ENCODE measurements at places on chromosomes 4 and X.
A peak's percentile ranks its signal among the peaks of the same experiment; 100 is the strongest.

GRCh38 chr4:44638091-44638490 is 13.3 kb downstream of the YIPF7 start:
- DNase-seq, result no peak

GRCh38 chr4:158929939-158930638 is 161.3 kb downstream of the FNIP2 start:
- no peak for DNase-seq

- DNase-seq, result no peak
Measured at GRCh38 chr4:127251423-127251822, 381.3 kb upstream of the INTU start.

- DNase-seq, result no peak
Measured at GRCh38 chr4:168536448-168536847, 39.6 kb downstream of the PALLD start.

DNA sequence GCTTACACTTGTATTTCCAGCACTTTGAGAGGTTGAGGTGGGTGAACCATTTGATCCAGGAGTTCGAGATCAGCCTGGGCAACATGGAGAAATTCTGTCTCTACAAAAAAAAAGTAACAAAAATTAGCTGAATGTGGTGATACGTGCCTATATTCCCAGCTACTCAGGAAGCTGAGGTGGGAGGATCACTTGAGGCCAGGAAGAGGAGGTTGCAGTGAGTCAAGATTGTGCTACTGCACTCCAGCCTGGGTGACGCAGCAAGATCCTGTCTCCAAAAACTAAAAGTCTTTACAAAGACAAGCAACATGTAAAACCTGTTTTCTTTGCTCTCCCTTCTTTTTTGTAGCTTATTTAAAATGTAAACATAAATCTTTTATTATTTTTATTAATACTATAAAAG is 1156.1 kb downstream of the FAT4 start:
- no peak for DNase-seq

- DNase-seq, result no peak
Measured at GRCh38 chr4:33400504-33400903, 2680.3 kb downstream of the PCDH7 start.

DNA sequence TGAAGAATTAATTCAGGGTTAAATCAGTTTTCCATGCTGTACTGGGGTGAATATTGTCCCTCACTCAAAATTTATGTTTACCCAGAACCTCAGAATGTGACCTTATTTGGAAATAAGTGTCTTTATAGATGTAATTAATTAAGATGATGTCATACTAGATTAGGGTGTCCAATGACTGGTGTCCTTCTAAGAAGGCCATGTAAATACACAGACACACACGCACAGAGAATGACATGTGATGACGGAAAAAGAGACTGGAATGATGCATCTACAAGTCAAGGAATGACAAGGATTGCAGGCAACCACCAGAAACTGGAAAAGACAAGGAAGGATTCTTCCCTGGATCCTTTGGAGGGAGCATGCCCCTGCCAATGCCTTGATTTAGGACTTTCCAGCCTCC is 84.6 kb upstream of the GPR34 start:
- no peak for DNase-seq

- DNase-seq, result no peak
Measured at GRCh38 chr4:25258980-25259578, 25.2 kb downstream of the PI4K2B start.

GRCh38 chr4:9825049-9825448 is 43.6 kb downstream of the DRD5 start:
- DNase-seq, result no peak

DNA sequence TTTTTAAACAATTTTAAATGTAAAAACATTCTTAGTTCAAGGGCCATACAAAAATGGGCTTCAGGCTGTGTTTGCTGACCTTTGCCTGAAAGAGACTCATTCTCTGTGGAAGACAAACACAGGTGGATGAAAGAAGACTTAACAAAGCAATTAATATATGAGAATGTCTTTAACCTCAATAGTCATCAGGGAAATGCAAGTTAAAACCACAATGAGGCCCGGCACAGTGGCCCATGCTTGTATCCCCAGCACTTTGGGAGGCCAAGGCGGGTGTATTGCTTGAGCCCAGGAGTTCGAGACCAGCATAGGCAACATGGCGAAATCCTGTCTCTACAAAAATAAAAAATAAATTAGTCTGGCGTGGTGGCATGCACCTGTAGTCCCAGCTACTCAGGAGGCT is 7.1 kb upstream of the SMARCA1 start:
- no peak for DNase-seq

GRCh38 chrX:16771483-16772398 is 14.5 kb upstream of the TXLNG start:
- no peak for DNase-seq

- DNase-seq, result peak; percentile 36
Measured at GRCh38 chrX:105823092-105823455, 735 bp downstream of the NRK start.

DNA sequence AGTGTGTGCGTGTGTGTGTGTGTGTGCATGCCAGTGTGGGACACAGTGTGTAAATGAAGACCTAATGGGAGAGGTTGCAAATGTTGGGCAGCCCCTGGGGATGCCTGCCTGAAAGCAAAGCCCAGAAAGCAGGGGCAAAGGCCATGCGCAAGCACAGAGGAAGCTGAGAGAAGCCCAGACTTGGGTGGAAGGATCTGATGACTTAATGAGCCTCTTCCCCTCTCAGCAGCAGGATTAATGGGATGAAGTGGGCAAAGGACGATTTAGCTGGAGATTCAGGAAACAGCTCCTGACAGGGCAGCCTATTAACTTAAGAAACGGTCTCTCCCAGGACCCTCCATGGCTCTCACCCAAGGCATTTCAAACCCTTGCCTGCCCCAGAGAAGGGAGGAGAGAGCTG is 107.3 kb downstream of the EFNB1 start:
- no peak for DNase-seq

DNA sequence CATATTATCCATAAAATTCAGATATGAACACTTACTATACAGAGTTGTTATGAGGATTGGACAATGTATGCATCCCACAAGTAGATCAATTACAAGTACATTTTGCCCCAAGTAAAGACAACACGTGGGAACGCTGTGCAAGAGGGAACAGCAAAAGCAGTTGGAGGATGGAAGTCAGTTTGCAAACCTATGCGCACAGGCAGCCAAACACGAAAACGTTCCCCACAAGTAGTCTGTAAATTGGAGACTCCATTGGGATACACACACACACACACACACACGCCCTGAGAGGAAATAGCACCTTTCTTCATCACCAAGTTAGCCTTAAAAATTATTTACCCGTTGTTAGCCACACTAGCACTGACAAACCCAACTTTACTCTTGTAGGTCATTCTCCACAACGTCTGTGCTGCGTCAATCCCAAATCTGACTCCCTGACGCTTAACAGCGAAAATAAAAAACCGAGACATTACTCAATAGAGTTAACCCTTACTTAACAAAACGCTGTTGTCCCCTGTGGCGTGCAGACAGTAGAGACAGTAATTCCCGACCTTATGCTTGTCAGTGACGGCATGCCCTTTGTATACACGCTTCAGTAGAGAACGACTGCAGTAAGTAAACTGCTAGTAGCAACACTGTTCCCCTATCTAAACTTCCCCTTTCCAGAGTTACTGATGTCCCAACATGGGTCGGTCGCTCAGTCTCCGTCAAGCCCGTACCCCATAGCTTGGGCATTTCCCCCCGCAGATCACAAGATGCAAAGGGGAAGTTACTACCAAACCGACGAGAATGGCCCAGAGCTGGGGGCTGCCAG is 730 bp downstream of the MANBA start:
- DNase-seq, result peak; percentile 28

DNA sequence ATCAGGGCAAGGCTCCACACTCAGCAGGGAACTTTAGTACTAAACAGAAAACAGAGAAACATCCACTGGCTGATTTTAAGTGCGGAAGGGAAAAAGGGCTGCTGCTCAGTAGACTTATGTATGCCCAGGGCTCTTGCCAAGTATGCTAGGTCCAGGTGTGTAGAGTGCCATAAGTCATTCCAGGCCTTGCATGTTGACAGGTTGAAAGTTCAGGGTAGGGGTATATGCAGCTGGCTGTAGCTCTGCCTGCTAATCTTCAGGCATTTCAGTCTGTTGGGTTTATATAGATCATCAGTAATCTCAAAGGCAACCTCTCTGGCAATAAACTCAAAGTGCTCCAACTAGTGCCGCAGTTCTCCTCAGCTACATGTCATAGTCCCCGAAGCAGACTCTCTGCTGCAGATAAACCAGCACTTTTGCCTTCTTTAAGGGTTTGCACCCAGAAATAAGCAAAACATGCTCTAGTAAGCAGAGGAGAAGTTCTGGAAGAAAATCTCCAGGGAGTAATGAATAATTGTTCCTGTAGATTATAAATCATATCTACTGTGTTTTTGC is 134.9 kb upstream of the GRIA3 start:
- DNase-seq, result peak; percentile 14

DNA sequence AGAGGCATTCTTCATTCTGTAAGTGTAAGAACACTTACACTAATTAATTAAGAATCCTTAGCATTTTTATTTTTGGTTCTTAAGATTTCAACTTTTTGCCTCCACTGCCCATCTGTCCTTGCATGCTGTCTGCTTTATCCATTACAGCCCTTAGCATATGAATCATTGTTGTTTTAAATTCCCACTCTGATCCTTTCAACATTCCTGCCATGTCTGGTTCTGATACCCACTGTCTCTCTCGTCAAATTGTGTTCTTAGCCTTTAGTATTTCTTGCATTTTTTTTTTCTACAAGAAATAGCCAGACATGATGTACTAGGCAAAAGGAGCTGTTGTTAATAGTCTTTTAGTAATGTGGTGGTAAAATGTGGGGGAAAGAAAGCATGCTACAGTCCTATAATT is 1360.0 kb downstream of the TECRL start:
- no peak for DNase-seq

DNA sequence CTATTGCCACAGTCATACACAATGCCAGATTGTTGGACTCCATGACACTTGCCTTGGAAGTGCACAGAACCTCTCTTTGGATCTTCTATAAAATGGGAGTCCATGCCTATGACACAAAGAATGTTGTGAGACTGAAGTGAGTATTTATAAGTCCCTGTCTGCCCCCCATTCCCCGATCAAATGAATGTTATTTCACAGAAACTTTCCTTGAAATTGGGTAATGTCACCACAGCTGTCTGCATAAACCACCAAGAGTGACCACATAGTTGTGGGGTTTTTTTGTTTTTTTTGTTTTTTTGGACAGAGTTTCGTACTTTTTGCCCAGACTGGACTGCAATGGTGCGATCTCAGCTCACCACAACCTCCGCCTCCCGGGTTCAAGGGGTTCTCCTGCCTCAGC is 27.1 kb upstream of the REST start:
- no peak for DNase-seq

GRCh38 chrX:103151799-103152198 is 58.9 kb upstream of the NXF3 start:
- no peak for DNase-seq

DNA sequence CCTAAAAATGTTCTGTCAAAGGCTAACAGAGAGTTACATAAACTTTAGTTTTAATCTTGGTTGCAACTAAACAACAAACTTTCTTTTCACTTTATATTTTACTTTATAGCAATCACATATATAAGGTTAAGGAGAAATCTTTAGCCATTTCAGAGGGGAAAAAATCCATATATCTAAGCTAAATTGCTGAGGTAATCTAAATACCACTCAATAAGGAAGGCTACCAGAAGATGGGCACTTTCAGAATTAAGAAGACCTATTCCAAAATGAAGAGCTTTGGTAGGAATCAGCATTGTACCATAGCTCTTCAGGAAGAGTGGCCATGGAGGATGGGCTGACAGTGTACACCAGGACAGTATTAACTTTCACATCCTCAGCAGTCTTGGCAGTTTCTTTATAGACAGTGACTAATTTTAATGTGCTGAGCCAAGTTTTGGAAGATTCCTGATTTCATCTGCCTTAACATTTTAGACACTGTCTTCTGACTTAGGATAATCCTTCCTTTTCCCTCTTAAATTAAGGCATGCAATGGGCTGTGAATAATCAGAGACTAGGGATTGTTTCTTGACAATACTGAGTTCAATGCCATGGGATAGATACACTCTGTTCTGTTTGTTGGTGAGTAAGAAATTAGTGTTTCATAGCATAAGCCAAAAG is 7.1 kb downstream of the FAT4 start:
- DNase-seq, result peak; percentile 28

GRCh38 chr4:44235897-44236296 is 212.7 kb downstream of the KCTD8 start:
- DNase-seq, result no peak

GRCh38 chr4:181312066-181312465 is 931.1 kb upstream of the TENM3 start:
- DNase-seq, result no peak

GRCh38 chr4:152946446-152946845 is 10.3 kb downstream of the FHDC1 start:
- DNase-seq, result no peak

GRCh38 chrX:39397561-39398199 is 596.4 kb downstream of the MID1IP1 start:
- DNase-seq, result no peak

DNA sequence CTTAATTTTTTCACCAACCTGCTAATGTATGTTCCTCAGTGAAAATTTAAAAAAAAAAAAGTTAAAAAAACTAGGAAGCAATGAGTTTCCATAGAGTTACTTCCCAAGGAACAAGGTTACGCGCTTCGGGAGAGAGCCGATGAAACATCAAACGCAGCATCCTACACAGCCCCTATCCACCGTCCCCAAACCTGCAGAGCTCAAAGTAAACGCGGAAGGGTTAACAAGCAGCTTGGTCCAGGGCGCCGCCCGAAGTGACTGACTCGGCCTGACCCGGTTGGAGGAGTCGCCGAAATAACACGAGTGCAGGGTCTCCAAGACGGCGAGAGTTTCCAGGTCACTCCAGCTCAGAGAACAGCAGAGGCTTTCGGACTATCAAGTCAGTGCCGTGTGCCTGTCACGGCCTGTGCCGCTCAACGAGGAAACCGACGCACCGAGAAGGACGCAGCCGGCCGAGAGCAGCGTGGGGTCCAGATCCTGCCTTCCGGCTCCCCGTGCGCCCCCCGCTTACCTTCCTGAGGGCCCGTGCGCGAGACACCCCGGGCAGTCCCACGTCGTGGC is 512 bp downstream of the NOP14 start:
- DNase-seq, result no peak

DNA sequence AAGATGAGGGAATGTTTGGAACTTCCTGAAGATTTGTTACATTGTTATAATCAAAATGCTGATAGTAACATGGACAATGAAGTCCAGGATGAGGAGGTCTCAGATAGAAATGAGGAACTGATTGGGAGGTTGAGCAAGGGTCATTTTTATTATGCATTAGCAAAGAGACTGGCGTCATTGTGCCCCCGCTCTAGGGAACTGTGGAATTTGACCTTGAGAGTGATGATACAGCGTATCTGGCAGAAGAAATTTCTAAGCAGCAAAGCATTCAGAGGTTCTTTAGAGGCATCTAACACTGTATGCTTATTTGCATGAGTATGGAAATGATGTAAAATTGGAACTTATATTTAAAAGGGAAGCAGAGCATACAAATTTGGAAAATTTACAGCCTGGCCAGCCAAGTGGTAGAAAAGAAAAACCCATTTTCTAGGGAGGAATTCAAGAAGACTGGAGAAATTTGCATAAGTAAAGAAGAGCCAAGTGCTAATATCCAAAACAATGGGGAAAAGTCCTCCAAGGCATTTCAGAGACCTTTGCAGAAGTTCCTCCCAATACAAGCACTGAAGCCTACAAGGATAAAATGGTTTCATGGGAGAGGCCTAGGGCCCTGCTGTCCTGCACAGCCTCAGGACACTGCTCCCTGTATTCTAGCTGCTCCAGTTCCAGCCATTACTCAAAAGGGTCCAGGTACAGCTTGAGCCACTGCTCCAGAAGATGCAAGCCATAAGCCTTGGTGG is 483.0 kb upstream of the NDST4 start:
- DNase-seq, result no peak

- DNase-seq, result no peak
Measured at GRCh38 chrX:74931214-74931613, 6.0 kb upstream of the NEXMIF start.

- no peak for DNase-seq
Measured at GRCh38 chr4:25900310-25900709, 13.7 kb upstream of the SMIM20 start.
